ENCODE measurements at places on chromosomes 6 and 20. TPM values are rescaled to one million over a fixed set of nuclear protein-coding genes. Genes with fewer than 3 reads are reported as not detected.

Gene HLA-DOB
- total RNA-seq: 2.9 TPM

Gene CPXM1
- total RNA-seq: not detected

Gene TSPO2
- not detected for total RNA-seq

Gene ULBP2
- 1.9 TPM for total RNA-seq

DNA sequence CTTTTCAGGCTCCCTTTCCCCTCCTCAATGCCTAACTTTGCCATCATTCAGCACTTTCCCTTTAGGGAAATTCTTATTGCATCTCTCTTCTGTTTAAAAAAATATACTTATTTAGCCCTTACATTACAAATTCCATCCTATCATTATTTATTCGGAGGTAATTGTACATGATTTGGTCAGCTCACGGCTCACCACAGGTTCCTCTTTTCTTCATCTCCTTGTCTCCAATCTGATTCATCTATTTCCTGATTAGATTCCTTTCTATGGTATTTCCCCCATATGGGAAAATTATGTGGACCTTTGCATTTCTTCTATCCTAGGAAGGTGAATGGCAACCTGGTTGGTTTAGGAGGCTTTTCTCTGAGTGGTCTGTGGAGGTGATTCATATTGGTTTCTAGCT is 12.9 kb upstream of the EMILIN3 start:
- DNase-seq: no peak
- H3K4me1 ChIP-seq: no peaks in the 10 kb centered on the region
- H3K4me3 ChIP-seq: no peak overlapping the region
- no peaks in the 10 kb centered on the region for H3K36me3 ChIP-seq
- no peak overlapping the region for H3K27ac ChIP-seq

DNA sequence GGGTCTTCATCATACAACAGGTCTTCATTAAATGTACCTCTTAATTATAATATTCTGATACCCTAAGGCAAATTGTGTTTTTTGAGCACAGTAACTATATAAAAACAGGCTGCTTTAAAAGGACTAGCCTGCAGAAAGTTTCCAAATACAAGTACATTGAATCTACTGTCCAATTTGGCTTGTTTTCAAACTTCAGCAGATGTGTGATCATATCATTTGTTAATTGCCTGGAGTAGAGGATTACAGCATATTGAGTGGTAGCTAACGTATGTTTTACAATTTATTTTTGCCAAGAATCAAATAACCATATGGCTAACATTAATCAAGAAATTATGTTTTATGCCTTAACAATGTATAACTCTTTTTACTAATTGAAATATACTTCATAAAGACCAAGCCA is 12.6 kb downstream of the TINAG start:
- H3K4me3 ChIP-seq: no peak overlapping the region
- no peaks in the 10 kb centered on the region for H3K27me3 ChIP-seq
- no peak for DNase-seq
- H3K36me3 ChIP-seq: no peaks in the 10 kb centered on the region
- H3K27ac ChIP-seq: no peak overlapping the region
- H3K4me1 ChIP-seq: no peaks in the 10 kb centered on the region
